ENCODE measurements at places on chromosomes 6 and 20. TPM values are rescaled to one million over a fixed set of nuclear protein-coding genes. Genes with fewer than 3 reads are reported as not detected.

The HLA-DQA1 gene
- total RNA-seq = 36.2 TPM

The HLA-DMA gene
- total RNA-seq = 27.7 TPM

DNA sequence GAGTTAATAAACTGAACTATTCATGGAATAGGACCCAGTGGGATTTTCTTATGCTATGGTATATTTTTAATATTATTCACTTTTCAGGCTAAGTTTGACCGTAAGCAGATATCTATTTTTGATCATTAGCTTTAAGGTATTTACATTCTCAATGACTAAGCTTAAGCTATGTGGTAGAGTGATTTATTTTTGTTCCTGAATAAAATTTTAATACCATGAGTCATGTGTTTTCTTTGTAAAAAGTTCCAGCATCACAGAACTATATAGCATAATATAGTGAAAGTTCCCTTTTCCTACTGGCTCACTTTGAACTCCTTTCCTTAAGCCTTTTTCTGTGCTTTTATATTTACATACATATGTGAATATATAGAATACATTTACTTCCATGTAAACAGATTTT, 75.8 kb downstream of the BCKDHB start:
- DNase-seq = no peak

DNA sequence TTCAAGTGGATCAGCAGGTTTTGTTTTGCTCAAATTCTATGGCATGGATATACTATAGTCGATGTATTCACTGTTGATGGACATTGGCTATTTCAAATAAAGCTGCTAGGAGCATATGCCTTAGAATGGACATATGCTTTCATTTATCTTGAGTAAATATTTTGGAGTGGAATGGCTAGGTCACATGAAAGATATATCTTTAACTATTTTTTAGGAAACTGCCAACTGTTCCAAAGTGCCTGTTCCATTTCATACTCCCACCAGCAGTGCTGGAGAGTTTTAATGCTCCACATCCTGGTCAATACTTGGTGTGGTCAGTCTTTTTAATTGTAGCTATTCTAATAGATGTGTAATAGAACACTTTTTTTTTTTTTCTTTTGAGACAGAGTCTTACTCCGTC, 81.1 kb upstream of the PIM1 start:
- no peak for DNase-seq

DNA sequence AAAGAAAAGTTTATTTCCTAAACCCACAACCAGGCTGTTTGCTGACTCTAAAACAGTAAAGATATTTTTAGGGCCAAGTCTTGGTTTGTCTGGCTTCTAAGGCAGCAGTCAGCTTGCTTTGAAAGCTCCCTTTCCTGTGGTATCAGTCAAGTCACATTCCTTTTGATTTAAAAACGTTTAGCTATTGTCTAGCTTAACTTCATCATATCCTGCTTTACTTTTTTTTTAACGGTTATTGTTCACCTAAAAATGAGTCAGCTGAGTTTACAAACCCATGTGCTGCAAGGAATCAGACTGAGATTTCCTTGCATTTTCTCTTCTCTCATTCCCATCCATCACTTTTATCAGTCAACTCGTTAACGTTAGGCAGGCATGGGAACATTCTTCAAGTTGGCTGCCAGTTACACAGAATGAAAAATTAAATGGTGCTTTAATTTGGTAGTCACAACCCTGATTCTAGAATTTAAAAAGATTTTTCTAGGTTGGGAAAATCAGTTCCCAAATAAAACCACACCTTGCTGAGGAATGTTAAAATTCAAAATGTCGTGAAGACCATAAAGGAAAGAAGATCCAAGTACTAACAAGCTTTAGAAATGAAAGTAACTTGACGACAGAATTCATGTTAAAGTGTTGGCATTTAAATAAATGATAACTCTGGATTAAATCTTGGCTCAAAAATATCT, 45.9 kb downstream of the ELOVL5 start:
- DNase-seq = no peak

DNA sequence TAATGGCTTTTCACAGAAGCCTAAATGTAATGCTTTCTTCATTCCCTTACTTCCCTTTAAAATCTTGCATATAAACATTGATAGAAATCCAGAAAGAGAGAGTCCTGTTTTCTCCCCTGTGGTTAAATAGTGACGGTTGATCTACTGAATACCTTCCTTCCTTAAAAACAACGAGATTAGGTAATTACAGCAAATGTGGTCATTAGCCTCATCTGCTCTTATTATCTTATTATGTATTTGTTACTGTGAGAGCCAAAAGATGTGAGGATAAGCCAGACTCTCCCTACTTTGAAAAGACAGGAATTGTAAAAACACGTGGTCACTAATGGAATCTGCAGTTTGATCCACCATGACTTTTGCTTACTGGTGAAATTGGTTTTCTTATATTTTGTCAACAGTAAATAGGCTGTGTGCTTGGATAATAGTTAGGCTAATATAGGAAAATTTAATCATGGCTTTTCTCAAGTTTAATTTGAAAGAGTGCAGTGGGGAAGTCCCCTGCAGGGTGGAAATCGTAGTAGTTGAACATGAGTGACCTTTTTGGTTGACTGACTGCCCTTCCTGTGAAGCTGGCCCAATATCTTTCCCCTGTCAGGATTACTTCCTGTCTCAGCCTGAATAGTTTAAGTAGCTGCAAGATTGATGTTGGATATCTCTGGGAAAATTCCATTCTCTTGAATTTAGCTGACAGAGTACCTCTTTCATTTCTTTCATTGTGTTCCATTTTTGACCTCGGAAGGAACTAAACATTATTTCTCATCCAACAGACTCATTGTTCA, 62.8 kb downstream of the JARID2 start:
- no peak for DNase-seq

GRCh38 chr20:57781901-57782300, 72.1 kb upstream of the PMEPA1 start:
- no peak for DNase-seq

DNA sequence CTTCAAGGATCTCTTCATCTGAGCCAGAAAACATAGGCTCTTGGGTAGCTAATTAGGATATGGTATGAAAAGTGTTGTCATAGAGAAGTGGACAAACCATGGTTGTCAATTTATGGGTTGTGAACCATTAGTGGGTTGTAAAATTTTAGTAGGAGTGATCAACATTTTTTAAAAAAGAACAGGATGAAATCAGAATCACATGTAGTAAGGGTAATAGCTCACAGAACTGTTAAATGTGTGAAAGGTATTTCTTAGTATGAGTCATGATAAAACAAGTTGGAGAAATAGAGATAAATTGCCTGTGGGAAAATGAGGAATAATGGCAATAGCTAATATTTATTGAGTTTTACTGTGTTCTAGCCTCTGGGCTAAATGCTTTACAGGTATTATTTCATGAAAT, 113.4 kb downstream of the MAP3K4 start:
- DNase-seq = no peak

- DNase-seq = no peak
Measured at GRCh38 chr6:56933650-56934049, 21.3 kb upstream of the BEND6 start.

DNA sequence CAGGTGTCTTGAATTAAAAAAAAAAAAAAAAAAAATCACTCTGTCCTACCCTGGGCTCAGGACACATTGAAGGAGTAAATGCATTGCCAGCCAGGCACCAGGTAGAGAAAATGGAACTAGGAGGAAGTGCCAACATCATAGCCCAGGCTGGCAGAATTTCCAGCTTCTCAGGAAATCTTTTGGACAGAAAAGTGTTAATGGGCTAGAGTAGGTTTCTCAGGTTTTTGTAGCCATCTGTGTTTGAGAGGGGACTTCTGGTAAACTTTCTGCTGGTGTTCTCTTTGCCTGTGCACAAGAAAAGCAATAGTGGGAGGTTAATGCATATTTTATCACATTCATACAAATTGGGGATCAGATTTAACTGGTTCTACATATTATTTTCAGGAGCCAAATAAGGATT, 678.3 kb upstream of the NRSN1 start:
- DNase-seq = no peak
